Activated T-cell treated with anti-CD3 and anti-CD28 coated beads, Interleukin-2, amount 50 U/mL, for 72 hours (primary cell): ENCODE measurements at places on chromosomes 7 and 10.

DNA sequence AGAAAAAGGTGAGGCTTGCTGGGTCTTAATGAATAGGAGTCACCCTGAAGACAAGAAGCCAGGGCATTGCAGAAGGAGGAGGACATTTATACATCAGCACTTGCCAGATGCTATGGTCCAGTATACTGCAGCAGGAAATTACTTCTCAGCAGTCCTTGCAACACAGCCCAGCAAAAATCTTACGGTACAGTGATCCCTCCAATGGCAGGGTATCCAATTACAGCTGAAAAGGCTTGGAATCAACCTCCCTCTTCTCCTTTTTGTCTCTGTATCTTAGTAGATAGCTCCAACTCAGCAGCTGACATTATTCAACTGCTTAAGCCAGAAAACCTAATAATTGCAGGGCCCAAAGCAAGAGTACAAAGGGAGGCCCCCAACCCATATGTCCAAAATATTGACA lies 128.3 kb upstream of the COBL start:
- no peak for DNase-seq

DNA sequence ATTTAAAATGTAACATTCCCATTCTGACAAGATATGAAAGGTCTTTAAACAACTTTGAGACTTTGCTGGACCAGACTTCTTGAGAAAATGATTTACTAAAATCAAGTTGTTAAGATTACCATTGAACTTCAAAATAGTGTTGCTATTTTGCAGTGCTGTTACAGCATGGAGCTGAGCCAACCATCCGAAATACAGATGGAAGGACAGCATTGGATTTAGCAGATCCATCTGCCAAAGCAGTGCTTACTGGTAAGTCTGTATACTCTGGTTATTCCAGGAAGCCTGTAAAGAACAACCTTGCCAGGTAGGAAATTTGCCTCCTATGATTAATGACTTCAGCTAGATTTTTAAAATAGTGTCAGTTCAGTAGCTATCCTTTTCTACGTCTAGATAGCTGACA lies 18.8 kb downstream of the TNKS2 start:
- DNase-seq: no peak

DNA sequence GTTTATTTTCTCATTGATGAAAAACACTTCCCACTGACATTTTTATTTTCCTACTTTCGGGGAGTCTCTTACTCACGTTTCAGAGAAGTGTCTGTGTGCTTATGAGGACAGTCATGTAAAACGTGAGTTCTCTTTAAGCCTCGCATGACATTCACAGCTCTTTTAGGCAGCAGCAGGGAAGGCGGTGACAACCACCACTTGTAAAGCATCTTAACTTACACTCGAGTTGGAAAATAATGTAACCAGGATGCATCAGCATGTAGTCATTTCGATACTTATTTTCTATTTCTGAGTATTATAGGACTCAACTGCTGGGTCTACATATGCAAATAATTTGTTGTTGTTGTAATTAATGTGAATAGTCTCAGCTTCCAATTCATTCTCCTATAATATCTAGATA lies 153.6 kb downstream of the SEMA3D start:
- no peak for DNase-seq

DNA sequence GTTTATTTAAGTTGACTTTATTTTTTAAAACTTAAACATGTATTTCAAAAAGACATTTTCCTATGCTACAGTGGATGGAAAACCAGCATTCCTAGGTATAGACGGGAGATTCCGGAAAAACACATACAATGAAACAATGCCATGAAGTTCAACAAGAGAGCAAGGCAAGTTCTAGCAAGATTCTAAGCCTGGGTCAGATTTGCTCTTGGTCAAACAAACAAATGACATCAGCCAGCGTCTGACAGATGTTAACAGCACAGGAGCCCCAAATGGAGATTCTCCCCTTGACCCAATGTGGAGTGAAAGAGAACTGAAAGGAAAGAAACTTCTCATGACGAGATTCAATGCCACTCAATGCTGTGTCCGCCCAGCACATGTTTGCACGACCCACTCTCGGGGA lies 149.9 kb downstream of the NEURL1 start:
- DNase-seq: no peak
